ENCODE measurements at places on chromosomes 11 and 22.
A peak's percentile ranks its signal among the peaks of the same experiment; 100 is the strongest.

DNA sequence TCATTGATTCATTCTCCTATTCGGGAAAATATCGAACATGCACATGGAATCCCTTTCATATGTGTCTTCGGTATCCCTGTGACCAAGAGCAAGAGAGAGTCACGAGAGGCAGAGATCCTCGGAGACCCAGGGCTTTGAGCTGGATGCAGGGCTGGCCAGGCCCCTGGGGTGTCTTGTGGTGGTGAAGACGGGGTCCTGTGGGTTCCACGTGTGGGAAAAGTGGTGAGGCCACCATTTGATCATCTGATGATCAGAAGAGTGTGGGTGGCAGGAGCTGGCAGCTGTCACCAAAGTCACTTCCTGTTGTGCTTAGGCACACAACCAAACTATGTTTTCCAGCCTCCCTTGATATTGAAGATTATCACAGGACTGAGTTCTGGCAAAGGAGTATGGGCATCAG lies 94.0 kb downstream of the BRD1 start:
- DNase-seq, result no peak

GRCh38 chr22:37260155-37260795 lies 16.2 kb upstream of the RAC2 start:
- DNase-seq, result no peak

DNA sequence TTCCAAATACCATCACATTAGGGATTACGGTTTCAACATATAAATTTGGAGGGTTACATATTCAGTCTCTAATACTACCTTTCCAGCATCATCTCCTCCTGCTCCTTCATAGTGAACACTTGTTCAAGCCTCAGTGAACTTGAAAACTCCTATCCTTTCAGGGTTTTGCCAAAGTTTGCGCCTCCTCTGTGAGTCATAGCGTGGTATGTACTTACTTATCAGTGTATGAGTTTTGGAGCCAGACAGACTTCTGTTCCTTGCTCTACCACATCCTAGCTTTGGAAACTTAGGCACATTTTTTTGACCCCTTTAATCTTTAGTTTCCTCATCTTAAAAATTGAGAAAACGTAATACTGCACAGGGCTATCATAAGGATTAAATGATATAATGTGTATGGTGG lies 160.1 kb upstream of the ZC3H12C start:
- no peak for DNase-seq

- peak; percentile 51 for DNase-seq
Measured at GRCh38 chr11:66081505-66081904, 11.4 kb downstream of the PACS1 start.

- no peak for DNase-seq
Measured at GRCh38 chr22:37089434-37089833, 20.1 kb downstream of the TMPRSS6 start.

Data from stimulated activated CD4-positive, alpha-beta T cell treated with anti-CD3 and anti-CD28 coated beads, Interleukin-15, amount 100 ng/mL, for 1 hour (primary cell).